ENCODE measurements at places on chromosomes 7 and 10.

- peak; percentile 30 for DNase-seq
Measured at GRCh38 chr7:71710442-71710841, 578.5 kb downstream of the GALNT17 start.

DNA sequence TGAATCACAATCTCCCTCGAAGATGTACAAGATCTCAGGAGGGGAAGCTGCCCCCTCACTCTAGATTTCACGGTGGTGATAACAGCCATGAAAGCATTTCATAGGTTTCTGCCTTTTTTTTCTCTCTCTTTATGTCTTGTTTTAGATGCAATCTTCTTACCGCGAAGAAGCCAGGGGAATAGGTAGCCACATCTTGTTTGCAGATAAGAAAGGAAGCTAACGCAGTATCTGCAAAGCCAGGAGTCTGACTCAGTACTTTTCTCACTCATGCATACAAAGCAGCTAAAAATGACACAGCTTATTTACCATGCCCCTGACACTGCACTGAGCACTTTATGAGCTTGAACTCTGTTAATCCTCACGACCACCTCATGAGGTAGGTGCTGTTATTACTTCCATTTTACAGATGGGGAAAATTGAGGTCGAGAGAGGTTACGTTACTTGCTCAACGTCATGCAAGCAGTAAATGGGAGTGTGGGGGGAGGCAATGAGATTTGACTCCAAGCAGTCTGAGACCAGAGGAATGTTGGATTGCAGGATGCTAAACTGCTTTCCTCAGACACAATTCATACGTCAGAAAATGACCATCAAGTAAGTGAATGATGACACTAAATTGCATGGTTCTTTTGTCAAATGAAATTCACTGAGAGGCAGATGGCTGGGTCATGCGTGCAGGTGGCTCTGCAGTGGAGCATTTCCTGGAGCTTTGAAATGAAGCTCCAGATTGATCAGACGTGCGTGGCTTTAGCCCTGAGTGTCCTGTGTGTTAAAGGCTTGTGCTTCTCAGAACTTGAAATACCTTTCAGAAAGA, 3.3 kb downstream of the MAP3K8 start:
- DNase-seq = no peak

GRCh38 chr10:126110489-126111180, 214.3 kb downstream of the FANK1 start:
- DNase-seq = no peak

- no peak for DNase-seq
Measured at GRCh38 chr10:6275022-6275997, 72.6 kb downstream of the PFKFB3 start.

DNA sequence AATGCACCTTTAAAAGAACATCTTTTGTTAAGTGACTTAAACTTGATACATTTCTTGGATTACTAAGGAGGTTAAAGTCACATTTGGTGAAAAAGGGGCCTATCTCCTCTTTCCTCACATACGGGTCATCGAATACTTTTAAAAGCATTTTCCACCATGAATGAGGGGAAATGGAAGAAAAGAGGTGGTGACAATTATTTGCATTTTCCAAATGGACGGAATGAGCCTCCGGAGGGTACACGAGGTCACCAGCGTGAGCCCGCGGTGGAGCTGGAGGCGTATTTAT, 1.0 kb upstream of the BMPR1A start:
- DNase-seq = no peak

DNA sequence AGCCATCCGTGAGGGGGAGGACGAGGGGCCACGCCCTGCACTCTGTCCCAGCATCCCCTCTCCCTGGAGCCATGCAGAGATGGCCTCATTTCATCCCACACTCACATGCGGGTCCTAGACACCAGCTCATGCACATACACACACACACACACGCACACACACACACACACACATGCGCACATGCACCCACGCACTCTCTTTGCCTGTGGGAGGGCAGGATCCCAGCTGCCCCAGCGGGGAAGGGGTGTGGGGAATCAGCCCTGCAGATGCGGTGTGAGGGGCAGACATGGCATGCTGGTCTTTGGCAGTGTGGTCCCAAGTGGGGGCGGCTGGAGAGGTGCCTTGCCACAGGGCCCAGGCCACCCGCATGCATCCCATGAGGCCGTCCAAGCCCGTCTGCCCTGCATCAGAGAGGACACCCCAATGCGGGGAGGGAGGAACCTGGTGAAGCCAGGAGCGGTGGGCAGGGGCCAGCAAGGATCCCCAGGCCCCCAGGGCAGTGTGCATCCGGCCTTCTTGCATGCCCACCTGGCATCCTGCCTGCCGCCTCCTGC, 68.1 kb downstream of the LHPP start:
- no peak for DNase-seq

DNA sequence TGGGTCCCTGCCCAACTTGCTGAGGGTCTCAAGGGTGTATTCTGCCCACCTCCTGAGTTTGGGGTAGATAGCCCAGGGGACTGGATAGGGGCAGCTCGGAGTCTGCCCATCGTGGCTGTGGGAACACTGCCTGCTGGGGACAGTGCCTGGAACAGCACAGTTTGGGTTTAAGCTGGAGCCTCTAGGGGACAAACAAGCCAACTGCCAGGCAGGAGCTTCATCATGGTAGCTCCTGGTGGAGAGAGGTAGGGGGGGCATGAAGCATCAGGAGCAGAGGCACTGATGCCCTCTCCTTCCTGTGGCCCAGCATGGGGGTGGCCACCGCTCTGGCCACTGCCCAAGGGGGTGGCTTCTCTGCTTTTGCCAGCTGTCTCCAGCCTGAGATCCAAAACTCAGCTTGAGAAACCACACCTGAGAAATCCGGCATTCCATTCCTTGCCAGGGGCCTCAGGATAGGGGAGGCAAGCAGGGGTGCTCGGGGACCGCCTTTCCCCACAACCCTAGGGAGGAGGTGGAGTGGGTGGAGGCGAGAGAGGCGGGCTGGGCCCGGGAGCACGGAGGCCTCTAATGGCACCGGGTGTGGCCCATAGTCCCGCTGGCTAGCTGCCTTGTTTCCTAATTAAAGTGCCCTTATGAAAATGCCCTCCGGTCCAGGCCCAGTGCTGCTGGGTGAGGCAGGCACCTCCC, 47.6 kb downstream of the UNC5B start:
- DNase-seq = no peak

- DNase-seq = no peak
Measured at GRCh38 chr7:149199234-149199995, 4.1 kb downstream of the ZNF282 start.

DNA sequence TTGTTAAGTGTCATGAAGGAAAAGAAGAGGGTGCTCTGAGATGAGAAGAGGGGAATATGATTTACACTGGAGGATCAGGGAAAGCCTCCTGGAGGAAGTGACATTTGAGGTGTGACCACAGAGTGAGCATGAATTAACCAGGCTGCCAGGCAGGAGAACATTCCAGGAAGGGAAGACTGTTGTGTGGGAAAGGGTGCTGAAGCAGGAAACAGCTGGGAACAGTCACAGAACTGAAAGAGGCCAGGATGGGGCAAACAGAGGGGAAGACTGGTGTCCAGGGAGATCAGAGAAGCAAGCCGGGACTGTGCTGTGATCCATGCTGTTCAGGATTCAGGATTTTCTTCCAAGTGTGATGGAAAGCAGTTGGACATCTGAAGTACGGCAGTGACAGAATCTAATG, 14.9 kb downstream of the HIPK2 start:
- no peak for DNase-seq

DNA sequence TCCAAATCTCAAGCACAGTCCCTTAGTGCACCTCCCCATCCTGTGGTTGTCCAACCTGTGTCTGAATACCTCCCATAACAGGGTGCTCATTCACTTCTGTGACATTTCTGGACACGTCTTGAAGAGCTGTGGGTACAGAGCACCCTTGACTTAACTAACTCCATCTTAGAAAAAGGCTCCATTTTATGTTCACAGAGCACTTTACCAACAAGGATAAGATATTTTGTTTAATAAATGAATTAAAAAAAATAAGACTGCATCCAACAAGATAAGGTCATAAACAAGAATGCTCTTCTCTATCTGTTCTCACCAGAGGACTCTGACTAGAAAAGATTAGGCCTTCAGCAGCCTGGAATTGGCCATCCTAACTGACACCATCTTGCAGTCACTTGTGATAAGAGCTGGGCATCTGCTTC, 335.2 kb upstream of the ZNF32 start:
- no peak for DNase-seq

GRCh38 chr10:98309366-98310355, 41.7 kb upstream of the LOXL4 start:
- DNase-seq = peak; percentile 42

DNA sequence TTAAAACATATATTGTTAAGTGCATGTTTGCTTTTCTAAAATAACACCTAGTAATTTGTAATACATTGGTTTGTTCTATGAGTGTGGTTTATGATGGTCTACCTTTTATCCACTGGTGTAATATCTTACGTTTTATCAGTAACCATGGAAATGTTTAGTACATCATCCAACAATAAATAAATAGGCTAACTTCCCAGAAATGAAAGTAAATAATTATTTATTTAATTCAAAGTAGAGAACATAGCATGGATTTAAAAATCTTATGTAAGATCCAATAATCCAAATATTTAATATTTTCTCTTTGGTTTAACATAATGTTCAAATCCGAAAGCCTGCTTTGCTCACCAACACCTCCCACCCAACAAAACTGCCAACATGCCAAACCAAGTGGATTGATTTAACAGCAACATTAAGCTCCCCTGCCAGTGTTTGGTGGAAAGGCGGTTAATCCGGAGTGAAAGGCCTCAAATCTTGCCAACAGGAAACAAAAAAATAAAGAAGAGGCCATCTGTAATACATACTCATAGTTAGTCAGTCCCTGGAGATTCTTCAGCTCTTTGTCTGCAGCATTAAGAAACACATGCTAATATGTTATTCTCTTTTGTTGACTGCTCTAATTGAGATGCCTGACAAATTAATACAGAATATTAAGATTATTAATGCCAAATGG, 897.8 kb downstream of the CNTNAP2 start:
- no peak for DNase-seq

DNA sequence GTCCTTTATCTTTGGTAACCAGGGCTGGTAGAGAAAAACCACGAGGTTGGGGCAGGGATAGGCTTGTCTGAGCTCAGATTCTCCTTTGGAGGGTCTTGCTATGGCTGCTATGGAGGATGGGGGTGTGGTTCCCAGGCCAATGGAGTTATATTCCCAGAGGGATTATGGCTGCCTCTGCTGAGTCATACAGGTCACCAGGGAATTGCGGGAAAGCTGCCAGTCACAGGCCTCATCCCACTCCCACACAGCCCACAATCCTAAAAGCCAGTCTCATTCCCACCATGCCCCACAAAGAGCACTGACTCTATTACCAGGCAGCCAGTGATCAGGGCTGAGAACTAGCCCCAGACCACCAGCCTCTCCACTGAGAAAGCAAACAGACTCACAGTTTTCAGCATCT, 316.6 kb upstream of the TMEM229A start:
- DNase-seq = no peak

GRCh38 chr7:85471740-85472139, 284.9 kb upstream of the SEMA3D start:
- DNase-seq = no peak

GRCh38 chr7:36131026-36131425, 22.0 kb upstream of the EEPD1 start:
- no peak for DNase-seq

- DNase-seq = no peak
Measured at GRCh38 chr10:30918651-30919050, 113.0 kb downstream of the ZNF438 start.

DNA sequence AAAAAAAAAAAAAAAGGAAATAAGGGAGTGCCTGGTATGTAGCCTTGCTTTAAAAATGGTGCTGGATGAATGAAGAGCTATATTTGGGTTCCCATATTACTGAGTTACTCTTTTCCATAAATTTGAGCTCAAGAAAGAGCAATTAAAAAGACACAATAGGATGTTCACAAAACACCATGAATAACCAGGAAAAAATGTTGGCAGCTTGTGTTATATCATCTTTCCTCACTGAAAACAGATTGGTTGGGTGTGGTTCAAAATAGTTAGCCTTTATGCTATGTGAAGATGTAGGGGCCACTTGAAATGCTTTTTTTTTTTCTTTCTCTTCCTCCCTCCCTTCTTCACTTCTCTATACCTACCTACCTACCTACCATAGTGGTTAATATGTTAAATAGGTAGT, 256.9 kb downstream of the STK31 start:
- no peak for DNase-seq
